ENCODE measurements at places on chromosomes 4 and X.

DNA sequence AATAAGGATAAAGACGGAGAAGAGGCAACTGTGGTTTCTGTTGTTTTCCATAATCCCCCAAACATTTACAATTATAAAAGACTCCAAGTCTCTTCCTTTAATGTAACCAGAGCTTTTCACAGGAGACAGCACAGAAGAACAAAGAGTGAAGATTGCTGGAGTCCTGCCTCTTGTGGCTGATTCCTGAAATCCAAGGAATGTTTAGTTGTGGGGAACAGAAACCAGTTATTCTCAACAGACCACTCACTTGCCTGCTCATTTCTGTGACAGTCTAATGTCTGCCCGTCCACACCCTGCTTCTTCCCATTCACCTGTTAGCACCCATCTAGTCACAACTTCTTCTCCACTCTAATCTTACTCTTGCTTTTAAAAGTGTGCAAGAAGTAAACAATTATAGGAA is 12.1 kb downstream of the TEX13B start:
- no peak for DNase-seq

DNA sequence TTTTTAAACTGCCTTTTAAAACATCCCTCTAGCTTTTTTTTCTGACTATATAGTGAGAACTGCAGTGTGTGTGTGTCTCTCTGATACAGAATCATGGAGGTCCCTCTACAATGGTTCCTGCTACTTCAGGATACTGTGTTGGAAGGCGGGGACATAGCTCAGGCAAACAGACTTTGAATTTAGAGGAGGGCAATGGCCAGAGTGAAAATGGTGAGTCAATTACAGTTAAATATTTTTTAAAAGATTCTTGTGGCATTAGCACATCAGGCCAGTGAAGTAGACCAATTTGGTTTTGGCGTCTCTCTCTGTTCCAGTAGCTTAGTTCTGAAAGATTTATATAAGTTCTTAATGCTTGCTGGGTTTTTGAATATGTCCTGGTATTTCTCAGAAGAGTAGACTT is 47.1 kb downstream of the ALG13 start:
- DNase-seq = no peak

- no peak for DNase-seq
Observed at GRCh38 chr4:52006887-52007286, 13.3 kb downstream of the LRRC66 start.

DNA sequence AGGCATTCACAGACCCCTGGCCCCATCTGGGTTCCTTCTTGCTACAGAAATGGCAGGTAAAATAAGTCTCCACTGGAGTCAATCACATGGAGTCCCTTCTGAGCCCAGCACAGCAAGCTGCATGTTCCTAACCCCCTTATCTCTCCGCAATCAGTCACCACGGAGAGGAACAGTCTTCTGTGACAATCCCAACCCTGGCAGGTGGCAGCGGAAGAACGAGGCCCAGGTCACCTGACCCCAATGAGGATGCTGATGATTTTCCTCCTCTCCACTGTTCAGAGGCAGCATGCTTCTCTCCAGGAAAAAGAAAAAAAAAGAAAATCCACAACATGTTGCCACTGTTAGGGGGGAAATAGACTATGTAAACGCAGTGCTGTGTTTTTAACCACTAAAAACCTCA is 50.1 kb downstream of the TSPAN5 start:
- no peak for DNase-seq

- no peak for DNase-seq
Observed at GRCh38 chr4:11497212-11497806, 68.6 kb upstream of the HS3ST1 start.

GRCh38 chr4:108861334-108861733 is 98.5 kb upstream of the ETNPPL start:
- no peak for DNase-seq

GRCh38 chrX:100687546-100687945 is 43.5 kb downstream of the SRPX2 start:
- no peak for DNase-seq

DNA sequence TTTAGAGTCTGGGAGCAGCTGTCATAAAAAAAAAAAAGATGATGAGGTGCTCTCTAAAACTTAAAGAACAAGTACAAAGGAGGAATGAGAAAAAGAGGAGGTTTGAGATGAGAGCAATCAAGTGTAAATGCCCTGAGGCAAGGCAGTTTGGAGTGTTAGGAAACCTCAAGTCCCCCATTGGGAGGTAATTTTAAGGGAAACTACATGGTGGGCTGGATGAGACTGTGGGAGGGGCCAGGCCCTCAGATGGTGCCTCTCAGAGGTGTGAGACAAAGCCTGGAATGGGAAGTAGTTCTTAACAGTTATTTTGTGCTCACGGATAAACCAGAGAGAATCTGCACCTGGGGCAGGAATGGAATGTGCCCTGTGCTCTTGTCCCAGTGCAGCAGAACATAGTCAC is 1.9 kb upstream of the MAGEB3 start:
- DNase-seq = no peak

DNA sequence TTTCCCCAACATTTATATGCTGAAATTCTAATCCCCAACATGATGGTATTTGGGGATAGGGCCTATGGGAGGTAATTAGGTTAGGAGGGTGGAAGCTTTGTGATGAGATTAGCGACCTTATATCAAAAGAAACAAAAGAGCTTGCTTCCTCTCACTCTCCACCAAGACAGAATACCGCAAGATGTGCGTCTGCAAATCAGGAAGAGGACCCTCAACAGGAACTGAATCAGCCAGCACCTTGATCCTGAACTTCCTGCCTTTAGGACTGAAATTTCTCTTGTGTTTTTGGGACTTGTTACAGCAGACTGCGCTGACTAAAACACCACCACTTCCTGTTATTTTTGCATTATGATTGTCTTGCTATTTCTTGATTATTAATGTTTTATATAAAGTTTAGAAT is 1889.4 kb downstream of the C4orf33 start:
- DNase-seq = no peak

DNA sequence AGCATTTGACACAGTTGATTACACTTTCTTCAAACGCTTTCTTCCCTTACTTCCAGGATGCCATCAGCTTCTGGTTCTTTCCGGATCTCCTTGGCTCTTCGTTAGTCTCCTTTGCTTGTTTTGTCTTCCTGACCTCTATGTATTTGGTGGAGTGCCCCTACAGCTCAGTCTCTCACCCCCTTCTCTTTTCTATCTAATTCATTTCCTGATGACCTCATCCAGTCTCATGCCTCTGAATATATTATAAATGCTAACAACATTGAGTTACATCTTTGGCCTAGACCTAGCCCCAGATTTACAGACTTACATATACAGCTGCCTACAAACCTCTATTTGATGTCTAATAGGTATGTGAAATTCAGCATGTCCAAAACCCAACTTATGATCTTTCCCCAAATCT is 16.5 kb upstream of the LEF1 start:
- no peak for DNase-seq

DNA sequence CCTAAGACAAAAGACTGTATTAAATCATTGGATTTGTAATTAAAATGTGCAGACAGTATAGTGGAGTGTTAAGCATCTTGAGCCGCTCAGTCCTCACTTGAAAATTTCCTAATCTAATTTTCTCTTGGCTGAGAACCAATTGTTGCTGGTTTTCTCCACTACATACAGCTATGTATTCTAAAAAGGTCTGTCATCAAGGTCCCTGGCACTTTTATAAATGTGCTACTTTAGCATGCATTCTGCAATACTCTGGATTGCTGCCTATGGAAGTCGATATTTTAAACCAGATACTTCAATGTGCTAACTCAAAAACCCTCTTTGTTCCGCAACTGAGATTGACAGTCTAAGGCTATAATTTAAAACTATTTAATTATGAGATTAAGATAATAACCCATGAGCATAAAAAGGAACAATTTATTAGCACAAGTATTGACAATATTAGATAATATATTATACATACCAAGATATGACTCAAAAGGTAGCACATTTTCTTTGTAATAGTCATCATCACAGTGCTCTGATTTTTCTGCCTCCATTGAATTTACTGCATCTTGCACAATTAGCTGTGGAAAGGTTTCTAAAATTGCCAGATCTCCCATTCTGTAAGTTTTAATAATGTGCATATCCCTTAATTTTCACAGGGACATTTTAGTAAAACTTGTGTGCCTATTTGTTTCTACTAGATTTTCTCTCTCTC is 815.1 kb downstream of the ADGRL3 start:
- no peak for DNase-seq

DNA sequence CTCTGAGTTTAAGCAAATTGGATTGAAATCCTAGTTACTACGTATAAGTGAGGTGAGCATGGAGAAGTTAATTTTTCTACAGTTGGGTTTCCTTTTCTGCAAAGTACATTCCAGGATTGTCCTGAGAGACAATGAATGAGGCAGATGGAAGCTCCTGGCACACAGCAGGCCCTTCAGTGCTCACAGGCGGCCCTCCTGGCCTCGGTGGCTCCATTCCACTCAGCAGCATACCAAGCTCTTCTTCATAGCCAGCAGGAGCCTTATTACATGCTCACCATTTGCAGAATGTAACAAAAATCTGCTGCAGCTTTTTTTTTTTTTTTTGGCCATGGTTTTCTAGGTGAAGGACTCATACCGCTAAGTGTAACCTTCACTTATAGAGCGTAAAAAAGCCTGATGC is 113.2 kb upstream of the FAM9B start:
- no peak for DNase-seq

GRCh38 chr4:108272986-108273385 is 104.3 kb upstream of the LEF1 start:
- DNase-seq = no peak

DNA sequence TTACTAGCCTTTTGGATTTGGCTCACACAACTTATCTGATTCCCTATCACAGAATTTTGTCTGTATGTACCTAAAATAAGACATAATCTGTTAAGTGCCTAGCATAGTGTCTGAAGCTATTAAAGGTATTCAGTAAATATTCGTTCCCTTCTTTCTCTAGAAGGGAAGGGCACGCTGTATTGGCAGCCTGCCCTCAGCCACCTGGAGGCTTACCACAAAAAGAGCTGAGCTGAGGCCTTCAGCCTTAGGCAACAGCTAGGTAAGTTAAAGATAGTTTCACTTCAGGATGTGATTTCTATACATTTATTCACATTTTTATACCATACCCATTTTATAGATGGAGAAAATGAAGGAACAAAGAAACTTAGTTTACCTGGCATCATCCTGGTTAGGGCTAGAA is 400.0 kb upstream of the LCORL start:
- DNase-seq = no peak

GRCh38 chr4:106971636-106972035 is 64.5 kb downstream of the DKK2 start:
- DNase-seq = no peak

- DNase-seq = no peak
Observed at GRCh38 chr4:113809311-113809710, 47.8 kb upstream of the CAMK2D start.

- DNase-seq = peak; percentile 2
Observed at GRCh38 chrX:152817078-152817764, 13.3 kb downstream of the CETN2 start.

- no peak for DNase-seq
Observed at GRCh38 chr4:41205130-41205529, 9.2 kb downstream of the APBB2 start.

DNA sequence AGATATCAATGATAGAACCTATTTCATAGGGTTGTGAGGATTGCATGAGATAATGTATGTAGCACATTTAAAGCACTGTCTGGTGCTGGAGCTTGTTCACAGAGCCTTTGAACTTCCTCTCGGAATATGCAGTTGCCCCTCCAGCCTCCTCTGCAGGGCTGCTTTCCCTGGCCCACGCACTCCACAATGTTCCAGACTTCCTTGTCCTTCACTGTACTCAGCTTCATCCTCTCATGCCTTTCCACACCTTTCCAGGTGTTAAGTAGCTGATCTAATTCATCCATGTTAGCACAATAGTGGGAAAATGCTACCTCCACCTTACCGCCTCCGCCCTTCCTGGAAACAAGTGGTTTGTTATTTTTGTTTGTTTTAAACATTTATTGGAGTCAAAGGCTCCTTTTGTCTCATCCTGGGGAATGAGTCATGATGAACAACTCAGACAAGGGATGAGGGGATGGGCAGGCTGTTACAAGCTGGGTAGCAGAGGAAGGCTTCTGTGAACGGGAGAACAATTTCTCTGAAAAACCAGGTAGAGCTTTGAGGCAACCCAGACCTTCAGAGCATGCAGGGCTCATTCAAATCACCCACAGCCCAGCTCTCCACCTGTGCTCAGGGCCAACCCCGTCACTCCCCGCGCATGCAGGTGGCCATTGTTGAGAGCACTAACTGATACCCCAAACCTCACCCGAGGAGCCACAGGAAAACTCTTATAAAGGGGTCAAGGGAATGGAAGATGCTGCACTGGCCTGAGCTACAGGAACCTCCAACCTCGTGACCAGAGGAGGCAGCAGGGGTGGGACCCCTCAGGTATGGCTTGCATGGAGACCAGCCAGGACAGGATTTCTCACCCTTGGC is 84.9 kb upstream of the TBL1X start:
- DNase-seq = peak; percentile 0

- DNase-seq = no peak
Observed at GRCh38 chr4:40563401-40563800, 66.3 kb downstream of the RBM47 start.

GRCh38 chr4:7864685-7865084 is 75.0 kb downstream of the AFAP1 start:
- DNase-seq = no peak

DNA sequence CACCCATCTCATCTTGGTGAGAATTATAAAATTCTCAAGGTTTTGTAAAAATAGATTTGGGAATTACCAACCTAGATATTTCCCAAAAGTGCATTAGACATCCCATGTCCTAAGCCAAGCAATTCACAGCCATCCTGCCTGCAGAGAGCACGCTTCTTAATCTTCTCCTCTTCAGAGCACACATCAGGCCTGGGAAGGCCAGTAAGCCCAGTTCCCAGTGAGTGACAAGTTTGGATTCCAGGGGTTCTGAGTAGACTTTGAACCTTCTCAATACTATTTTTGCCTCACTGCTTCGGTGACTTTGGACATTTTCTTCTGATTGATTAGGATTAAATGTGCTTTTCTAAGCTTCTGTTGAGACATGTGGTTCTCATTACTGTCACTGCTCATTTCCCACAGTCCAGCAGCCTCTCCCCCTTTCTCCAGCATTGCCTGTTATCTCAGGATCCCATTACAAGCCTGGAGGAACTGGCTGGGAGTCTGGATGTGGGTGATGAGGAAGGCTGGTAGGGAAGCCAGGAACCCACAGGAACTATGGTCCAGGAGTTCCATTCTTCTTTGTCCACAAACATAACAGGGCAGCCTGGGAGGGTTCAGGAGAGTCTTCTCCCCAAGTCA is 56.4 kb upstream of the TMEM150C start:
- no peak for DNase-seq

- DNase-seq = no peak
Observed at GRCh38 chrX:54415534-54416350, 24.5 kb upstream of the TSR2 start.
